ENCODE measurements at places on chromosomes 6 and 20.

DNA sequence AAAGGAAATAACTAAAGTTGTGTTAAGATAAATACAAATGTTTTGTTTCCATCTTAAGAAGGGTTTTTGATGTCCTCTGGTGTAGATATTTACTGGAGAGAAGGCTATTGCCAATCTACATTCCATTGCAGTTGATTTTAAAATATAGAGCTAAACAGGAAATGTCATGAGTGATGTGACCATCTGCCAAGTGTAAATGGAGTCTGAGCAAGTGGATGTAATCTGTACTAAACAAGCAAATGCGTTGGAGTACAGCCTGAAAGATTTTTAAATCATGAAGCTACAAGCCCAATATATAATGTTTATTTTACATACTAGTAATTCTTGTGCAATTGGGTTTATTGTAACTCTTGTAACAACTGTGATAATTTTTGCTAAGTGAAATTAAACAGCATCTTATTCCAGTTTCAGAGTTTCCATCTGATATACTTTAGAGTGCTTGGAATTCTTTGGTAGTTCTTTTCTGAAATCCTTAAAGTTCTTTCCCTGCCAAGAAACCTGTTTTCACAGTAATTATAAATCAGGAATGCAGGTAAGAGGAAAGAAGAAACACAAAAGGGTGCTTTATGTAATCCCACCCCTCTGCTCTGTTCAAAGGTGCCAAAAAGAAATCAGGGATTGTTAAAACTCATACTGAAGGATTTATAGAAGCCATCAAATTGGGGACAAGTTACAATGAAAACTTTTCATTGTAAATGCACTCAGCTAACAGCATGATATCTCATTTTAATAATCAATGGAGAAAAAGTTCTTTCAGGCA lies 47.2 kb upstream of the FLRT3 start:
- H3K4me1 ChIP-seq, result no peaks in the 10 kb centered on the region
- no peak for DNase-seq
- no peaks in the 10 kb centered on the region for H3K27me3 ChIP-seq

DNA sequence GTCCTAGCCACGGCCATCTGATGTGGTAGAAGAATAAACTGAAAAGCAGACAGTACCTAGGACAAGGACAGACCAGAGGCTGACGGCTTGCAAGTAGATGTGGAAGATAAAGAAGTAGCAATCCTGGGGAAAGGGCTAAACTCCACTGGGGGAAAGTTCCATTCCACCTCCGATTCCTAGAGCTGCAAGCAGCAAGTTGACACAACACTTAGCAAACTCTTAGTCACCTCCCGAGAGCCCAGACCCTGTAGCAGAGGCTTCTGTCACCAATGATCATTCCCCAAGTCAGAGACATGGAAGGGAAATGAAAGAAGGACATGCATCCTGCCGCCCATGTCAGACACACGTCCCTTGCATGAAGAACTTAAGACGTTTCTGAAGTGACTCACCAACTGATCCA lies 99.2 kb upstream of the RPS6KA2 start:
- no peak for DNase-seq
- H3K27me3 ChIP-seq, result no peaks in the 10 kb centered on the region
- no peaks in the 10 kb centered on the region for H3K4me1 ChIP-seq
- no peaks in the 10 kb centered on the region for H3K36me3 ChIP-seq
- no peak overlapping the region for H3K4me3 ChIP-seq
- no peak overlapping the region for H3K27ac ChIP-seq

- H3K4me1 ChIP-seq, result no peaks in the 10 kb centered on the region
- no peaks in the 10 kb centered on the region for H3K36me3 ChIP-seq
- H3K27ac ChIP-seq, result no peak overlapping the region
These were observed 405.3 kb upstream of the HS3ST5 start for GRCh38 chr6:114747995-114748625.

GRCh38 chr20:17676942-17677341 lies 5.1 kb downstream of the RRBP1 start:
- peaks cover 9% of the 10 kb centered on the region for H3K4me1 ChIP-seq
- H3K4me3 ChIP-seq, result no peak overlapping the region
- no peak for DNase-seq
- H3K36me3 ChIP-seq, result no peaks in the 10 kb centered on the region
- H3K27me3 ChIP-seq, result no peaks in the 10 kb centered on the region
- no peak overlapping the region for H3K27ac ChIP-seq

GRCh38 chr6:30500421-30501355 lies 11.4 kb downstream of the HLA-E start:
- H3K4me3 ChIP-seq, result peak overlapping the region; percentile 61
- H3K4me1 ChIP-seq, result peaks cover 25% of the 10 kb centered on the region
- no peaks in the 10 kb centered on the region for H3K36me3 ChIP-seq
- no peak for DNase-seq
- no peak overlapping the region for H3K27ac ChIP-seq
- no peaks in the 10 kb centered on the region for H3K27me3 ChIP-seq

- H3K4me3 ChIP-seq, result no peak overlapping the region
- no peaks in the 10 kb centered on the region for H3K4me1 ChIP-seq
- no peak overlapping the region for H3K27ac ChIP-seq
- H3K36me3 ChIP-seq, result peaks cover 5% of the 10 kb centered on the region
- H3K27me3 ChIP-seq, result no peaks in the 10 kb centered on the region
These were observed 65.8 kb downstream of the PHACTR2 start for GRCh38 chr6:143743301-143744166.

DNA sequence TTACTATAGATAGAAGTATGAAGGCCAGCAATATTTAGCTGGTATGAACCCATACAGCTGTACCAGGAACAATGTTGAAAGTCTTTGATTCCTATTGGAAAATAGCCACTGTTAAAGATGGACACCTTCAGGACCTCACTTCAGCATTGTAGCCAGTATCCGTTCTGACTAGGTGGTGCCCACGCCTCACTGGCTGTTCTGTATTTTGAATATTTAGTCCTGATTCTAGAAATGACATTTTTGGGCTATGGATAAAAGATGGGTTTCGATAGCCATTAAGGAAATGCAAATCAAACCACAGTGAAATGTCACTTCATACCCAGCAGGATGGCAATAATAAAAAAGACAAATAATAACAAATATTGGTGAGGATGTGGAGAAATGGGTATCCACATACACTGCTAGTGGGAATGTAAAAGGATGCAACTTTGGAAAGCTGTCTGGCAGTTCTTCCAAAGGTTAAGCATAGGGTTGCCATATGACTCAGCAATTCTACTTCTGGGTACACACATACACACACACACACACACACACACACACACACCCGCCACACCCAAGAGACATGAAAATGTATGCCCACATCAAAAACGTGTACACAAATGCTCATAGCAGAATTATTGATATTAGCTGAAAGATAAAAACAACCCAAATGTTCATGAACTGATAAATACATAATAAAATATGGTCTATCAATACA lies 56.8 kb downstream of the UTRN start:
- H3K27me3 ChIP-seq, result no peaks in the 10 kb centered on the region
- no peaks in the 10 kb centered on the region for H3K36me3 ChIP-seq
- no peak for DNase-seq
- peaks cover 61% of the 10 kb centered on the region for H3K4me1 ChIP-seq
- H3K27ac ChIP-seq, result peak overlapping the region; percentile 1

GRCh38 chr20:47031821-47032220 lies 137.2 kb downstream of the EYA2 start:
- H3K27ac ChIP-seq, result no peak overlapping the region
- H3K36me3 ChIP-seq, result no peaks in the 10 kb centered on the region
- H3K4me3 ChIP-seq, result no peak overlapping the region
- H3K27me3 ChIP-seq, result no peaks in the 10 kb centered on the region

DNA sequence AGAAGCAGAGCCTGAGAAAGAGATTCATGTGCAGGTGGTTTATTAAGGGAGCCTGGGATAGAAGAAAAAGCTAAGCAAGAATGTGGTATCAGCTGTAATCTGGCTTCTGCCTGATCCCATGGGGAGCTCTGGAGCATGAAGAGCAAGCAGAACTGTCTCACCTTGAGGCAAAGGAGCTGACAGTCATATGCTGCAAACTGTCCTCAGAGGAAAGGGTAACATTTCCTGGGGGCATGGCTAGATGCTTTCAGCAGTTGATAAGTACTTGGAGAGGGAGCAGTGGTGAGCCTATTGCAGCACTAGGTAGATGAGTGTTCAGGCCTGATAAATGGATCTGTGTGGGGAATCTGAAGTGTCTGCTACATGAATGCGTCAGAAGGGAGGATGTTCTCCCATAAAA lies 621.5 kb upstream of the BTBD3 start:
- H3K4me3 ChIP-seq, result no peak overlapping the region
- DNase-seq, result no peak
- no peak overlapping the region for H3K27ac ChIP-seq
- H3K4me1 ChIP-seq, result no peaks in the 10 kb centered on the region

DNA sequence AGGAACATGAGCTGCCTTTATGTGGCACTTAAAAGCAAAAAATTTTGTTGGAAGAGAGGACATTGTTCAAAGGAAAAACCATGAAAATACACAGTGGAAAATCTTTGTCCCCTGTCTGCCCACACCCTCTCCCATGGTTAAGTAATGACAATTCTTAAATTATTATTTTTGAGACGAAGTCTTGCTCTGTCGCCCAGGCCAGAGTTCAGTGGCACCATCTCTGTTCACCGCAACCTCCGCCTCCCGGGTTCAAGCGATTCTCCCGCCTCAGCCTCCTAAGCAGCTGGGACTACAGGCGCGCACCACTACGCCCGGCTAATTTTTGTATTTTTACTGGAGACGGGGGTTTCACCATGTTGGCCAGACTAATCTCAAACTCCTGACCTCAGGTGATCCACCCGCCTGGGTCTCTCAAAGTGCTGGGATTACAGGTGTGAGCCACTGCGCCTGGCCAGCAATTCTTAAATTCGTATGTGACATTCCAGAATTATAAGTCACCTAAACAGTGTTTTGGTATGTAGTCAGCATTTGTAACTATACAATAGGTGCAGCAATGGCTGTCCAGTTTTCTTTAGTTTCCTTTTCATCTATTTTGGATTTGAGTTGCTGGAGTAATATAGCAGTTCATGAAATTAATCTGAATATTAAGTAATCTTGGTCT lies 636 bp upstream of the SSR1 start:
- no peak for DNase-seq
- peaks cover 14% of the 10 kb centered on the region for H3K36me3 ChIP-seq
- H3K4me3 ChIP-seq, result peak overlapping the region; percentile 88
- H3K4me1 ChIP-seq, result peaks cover 39% of the 10 kb centered on the region

DNA sequence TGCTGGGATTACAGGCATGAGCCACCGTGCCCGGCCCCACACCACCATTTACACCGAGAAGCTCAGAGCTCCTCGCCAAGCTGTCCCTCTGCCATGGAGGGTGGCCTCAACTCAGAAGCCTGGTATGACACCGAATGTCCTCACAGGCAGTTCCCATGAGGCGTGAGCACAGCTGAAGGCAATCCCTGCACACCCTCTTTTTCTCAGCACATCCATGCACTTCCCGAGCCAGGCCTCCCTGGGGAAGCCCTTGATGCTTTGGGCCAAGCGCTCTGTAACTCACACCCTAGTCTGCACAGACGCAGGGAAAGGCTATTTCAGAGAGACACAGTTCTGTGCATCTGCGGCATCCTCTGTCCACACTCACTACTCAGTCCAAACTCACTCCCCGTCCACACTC lies 18.4 kb downstream of the THBS2 start:
- no peak overlapping the region for H3K4me3 ChIP-seq
- no peaks in the 10 kb centered on the region for H3K27me3 ChIP-seq
- DNase-seq, result no peak
- no peak overlapping the region for H3K27ac ChIP-seq

GRCh38 chr6:108638993-108639392 lies 78.3 kb downstream of the FOXO3 start:
- no peak for DNase-seq
- H3K36me3 ChIP-seq, result no peaks in the 10 kb centered on the region
- H3K27ac ChIP-seq, result no peak overlapping the region
- H3K27me3 ChIP-seq, result no peaks in the 10 kb centered on the region

DNA sequence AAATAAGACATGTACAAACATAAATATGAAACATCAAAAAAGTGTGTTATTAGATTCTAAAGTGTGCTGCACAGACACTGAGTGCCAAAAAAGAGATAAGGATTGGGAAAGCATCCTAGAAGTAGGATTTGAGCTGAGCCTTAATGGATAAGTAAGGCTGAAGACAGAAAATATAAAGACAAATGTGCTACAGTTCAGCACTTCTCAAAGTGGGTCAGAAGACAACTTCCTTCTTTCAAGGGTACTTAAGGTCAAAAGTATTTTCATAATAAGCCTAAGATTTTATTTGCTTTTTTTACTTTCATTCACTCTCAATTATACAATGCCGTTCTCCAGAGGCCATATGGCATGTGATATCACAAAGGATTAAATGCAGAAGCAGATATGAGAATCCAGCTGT lies 16.8 kb downstream of the USP45 start:
- H3K36me3 ChIP-seq, result peaks cover 13% of the 10 kb centered on the region
- no peaks in the 10 kb centered on the region for H3K27me3 ChIP-seq
- H3K4me3 ChIP-seq, result no peak overlapping the region
- no peak for DNase-seq
- no peak overlapping the region for H3K27ac ChIP-seq
- H3K4me1 ChIP-seq, result no peaks in the 10 kb centered on the region

DNA sequence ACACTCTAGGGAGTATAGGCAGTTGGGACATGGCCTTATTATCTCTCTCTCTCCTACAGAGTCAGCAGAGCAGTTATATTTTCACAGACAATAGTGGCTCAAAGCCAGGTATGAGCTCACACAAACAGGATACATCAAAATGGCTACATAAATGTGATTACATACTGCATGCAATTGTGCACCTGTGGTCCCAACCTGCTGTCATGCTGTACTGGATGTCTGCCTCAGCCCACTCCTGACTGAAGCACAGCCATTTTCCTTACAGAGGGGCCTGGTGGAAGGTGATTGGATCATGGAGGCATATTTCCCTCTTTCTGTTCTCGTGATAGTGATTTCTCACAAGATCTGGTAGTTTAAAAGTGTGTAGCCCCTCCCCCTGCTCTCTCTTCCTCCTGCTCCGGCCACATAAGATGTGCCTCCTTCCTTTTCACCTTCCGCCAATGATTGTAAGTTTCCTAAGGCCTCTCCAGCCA lies 37.0 kb upstream of the SAMHD1 start:
- peak overlapping the region; percentile 19 for H3K4me3 ChIP-seq
- no peaks in the 10 kb centered on the region for H3K36me3 ChIP-seq
- H3K27ac ChIP-seq, result peak overlapping the region; percentile 48
- H3K4me1 ChIP-seq, result peaks cover 12% of the 10 kb centered on the region

GRCh38 chr6:55175078-55176049 lies 1.0 kb downstream of the HCRTR2 start:
- no peak for DNase-seq
- H3K27ac ChIP-seq, result no peak overlapping the region
- no peaks in the 10 kb centered on the region for H3K27me3 ChIP-seq
- no peak overlapping the region for H3K4me3 ChIP-seq

- no peak overlapping the region for H3K4me3 ChIP-seq
- no peaks in the 10 kb centered on the region for H3K27me3 ChIP-seq
- no peak for DNase-seq
- no peaks in the 10 kb centered on the region for H3K36me3 ChIP-seq
- H3K27ac ChIP-seq, result no peak overlapping the region
These were observed 49.0 kb upstream of the TENT5A start for GRCh38 chr6:81801489-81801888.

DNA sequence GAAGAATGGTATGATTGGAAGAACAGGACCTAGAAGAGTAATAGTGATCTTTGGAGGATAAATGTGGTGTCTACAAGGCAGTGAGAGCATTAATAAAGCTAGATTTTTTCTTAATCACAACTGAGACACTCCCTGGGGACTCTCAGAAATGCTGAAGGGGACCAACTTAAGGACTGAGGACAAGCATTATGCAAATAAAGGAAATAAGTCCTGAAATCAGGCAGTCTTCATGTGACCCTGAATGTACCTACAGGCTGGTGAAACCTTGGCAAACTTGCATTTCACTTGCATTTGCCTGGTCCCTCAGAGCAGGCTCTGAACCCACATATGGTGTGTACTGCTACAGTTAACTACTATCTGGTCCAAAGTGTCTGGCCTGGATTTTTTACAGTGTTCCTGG lies 19.3 kb upstream of the TTK start:
- no peak for DNase-seq
- H3K36me3 ChIP-seq, result no peaks in the 10 kb centered on the region
- no peaks in the 10 kb centered on the region for H3K4me1 ChIP-seq
